Pons (tissue), 1 donor: ENCODE measurements at places on chromosomes 16 and 17.

- peak; percentile 57 for DNase-seq
Observed at GRCh38 chr17:27630607-27631410, at the start of gene LGALS9. Gene LGALS9, plus strand, starts transcription at chr17:27631188. Its CDS starts 78 bp downstream, at chr17:27631266.

- DNase-seq: no peak
Observed at GRCh38 chr16:85620374-85620773, 7.3 kb downstream of the GSE1 start.

DNA sequence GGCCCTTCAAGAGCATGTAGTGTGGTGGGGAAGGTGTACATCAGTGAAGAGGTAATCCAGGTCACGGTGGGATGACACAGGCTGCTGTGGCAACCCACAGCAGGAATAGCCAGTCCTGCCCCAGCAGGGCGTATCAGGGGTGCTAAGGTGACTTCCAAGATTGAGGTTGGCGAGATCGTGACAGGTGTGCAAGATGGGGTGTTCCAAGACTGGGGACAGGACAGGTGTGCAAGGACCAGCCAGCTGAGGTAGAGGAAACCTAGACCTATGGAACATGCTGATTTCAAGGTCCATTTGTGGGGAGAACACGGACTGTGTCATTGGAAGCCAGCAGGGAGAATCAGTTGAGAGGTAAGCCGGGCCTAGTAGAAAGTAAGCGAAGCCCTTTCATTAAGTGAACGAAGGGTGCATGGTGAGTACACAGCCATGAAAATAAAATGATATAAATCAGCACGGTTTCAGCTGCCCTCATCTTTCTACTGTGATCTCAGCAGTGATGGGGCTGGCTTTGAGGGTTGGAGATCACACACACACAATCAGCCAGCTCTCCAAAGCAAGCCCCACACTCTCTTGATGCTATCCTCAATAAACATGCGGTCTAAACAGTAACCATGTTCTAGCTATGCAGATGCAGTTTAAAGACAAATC, 497.0 kb downstream of the WWOX start:
- no peak for DNase-seq

GRCh38 chr16:89401205-89401604, 89.2 kb downstream of the ANKRD11 start:
- DNase-seq: no peak

DNA sequence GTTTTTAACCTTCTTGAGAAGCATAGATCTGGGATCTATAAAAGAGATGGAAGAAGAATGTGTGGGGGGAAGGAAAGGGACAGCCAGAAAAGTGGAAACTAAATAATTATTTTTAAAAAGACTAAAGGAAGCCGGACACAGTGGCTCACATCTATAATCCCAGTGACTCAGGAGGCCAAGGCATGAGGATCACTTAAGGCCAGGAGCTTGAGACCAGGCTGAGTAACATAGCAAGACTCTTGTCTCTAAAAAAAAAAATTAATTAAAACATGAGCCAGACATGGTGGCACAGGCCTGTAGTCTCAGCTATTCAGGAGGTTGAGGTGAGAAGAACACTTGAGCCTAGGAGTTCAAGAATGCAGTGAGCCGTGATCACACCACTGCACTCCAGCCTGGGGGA, 335.1 kb downstream of the GRIN2A start:
- no peak for DNase-seq

GRCh38 chr17:66526827-66527226, 224.4 kb downstream of the PRKCA start:
- DNase-seq: peak; percentile 83

GRCh38 chr17:17253406-17253805, 16.4 kb upstream of the FLCN start:
- no peak for DNase-seq

- DNase-seq: no peak
Observed at GRCh38 chr16:16155234-16155633, 68.1 kb downstream of the ABCC6 start.

DNA sequence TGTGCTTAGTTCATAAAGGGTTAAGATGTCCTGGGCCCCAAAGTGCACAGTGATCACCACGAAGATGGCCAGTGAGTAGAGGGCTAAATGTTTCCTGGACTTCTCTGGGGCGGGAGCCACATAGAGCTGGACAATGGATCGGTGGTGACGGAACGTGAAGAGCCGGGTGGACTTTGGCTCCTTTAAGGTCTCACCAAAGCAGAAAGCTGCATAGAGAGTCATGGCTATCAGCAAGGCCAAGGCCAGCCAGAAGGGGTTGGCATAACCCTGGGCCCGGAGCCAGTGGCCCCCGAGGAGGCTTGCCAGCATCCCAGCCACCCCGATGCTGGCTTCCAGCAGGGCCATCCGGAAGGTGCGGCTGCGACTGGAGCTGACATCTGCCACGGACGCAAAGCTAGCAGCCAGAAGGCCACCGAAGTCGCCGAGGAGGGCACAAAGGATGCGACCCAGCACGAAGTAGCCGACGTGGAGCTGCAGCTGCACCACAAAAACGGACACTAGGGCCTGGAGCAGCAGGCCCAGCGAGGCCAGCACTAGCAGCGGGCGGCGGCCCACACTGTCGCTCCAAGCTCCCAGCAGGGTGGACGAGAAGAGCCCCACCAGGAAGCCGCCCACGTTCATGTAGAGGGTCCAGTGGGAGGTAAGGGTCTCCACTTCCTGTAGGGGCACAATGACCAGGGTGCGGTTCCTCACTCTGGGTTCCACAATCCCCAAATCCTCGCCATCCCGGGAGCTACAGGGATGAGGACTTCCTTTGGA, 1.0 kb downstream of the SLC46A1 start:
- DNase-seq: no peak
